ENCODE measurements at places on chromosomes 12 and 14. TPM values are rescaled to one million over a fixed set of nuclear protein-coding genes. Genes with fewer than 3 reads are reported as not detected.

HHIPL1 gene
- total RNA-seq: 2.1 TPM

SMIM41 gene
- 1.8 TPM for total RNA-seq

KRT78 gene
- not detected for total RNA-seq

- DNase-seq: no peak
These were observed 23.8 kb downstream of the AACS start for GRCh38 chr12:125089083-125089482.

DNA sequence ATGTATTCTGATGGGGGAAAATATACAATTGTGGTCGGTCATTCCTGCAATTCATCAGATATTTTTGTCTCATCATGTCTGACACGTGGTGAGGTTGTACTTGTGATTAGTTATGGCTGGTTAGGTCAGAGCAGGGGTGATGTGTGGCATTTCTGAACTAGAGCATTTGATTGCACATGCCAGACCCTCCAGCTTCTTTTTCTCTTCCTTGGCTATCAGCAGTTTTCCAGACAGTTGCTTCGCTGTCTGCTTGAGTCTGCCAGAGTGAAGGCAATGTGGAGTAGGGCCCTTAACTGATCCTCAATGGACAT, 25.9 kb downstream of the TMEM117 start:
- DNase-seq: no peak

DNA sequence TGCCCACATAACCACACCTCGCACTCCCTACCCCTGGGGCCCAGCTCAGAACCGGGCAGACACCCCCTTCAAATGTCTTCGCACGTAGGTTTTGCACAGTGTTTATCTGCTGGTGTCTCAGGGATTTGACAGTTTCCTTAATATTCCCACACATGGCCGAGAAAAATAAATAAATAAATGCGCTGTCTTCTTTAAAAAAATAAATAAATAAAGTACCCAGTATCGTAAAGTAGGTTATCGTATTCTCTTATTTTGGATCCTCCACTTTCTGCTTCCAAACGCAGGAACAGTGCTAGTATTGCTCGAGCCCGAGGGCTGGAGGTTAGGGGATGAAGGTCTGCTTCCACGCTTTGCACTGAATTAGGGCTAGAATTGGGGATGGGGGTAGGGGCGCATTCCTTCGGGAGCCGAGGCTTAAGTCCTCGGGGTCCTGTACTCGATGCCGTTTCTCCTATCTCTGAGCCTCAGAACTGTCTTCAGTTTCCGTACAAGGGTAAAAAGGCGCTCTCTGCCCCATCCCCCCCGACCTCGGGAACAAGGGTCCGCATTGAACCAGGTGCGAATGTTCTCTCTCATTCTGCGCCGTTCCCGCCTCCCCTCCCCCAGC, 710 bp upstream of the FOS start:
- DNase-seq: no peak

DNA sequence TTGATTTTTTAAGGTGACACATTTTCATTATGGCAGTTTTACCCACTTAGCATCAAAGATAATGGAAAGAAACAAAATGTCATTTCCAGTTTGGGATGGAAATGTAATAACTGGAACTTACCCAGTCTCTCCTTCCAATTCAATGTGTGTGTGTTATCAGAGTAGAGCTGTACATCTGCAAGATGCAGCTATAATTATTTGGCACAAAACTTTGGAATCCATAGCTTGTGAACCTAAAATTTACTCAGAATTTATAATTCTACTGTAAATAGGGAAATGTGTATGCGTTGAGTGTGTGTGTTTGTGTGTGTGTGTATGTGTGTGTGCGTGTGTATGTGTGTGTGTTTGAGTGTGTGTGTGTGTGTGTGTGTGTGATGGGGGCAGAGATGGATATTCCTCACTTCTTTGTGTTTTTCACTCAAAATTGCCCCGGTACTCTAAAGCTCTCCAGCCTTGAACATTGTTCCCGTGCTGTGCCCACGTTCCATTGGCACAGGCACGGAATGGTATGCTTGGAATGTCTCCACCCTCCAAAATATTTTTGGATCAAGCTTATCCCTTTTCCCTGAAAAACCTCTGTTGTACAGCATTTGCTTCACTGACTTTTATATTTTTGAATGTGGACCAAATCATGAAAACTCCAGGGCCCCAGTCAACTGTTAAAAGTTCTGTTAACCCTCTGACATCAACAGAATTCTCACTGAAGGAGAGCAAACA, 150.2 kb upstream of the BMP4 start:
- no peak for DNase-seq
